ENCODE measurements at places on chromosomes 4 and X. TPM values are rescaled to one million over a fixed set of nuclear protein-coding genes. Genes with fewer than 3 reads are reported as not detected.

The DCX gene
- total RNA-seq = not detected

DNA sequence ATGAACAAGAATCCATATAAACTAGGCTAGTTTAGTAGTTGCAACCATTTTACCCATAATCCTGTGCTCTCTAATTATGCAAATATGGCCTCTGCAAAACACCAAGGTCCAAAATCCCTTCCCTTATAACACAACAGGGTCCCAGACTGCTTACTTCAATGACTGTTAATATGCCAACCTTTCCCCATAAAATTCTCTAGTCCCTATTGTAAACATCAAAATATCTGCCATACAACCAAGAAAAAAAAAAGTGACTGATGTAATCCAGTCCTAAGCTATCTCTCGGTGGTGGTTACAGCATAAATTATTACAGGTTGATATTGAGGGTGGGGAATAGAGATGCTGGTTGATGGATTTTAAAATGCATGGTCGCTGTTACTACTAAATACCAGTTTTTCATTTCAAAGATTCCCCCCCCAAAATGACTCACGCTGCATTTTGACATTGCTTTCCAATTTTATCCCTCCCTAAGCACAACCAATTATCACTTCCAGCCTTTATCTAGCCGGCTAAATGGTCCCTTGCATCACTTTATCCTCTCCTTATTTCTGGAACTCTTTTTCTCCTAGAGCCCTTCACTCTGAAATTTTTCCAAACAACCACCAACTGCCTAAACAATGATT is 44.8 kb downstream of the TSPAN5 start:
- no peak for DNase-seq

DNA sequence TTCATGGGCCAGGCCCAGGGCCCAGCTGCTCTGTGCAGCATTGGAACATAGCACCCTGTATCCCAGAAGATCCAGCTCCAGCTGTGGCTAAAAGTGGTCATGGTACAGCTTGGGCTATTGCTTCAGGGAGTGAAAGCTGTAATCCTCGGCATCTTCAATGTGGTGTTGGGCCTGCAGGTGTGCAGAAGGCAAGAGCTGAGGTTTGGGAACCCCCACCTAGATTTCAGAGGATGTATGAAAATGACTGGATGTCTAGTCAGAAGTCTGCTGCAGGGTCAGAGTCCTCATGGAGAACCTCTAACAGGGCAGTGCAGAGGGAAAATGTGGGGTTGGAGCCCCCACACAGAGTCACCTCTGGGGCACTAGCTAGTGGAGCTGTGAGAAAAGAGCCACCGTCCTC is 341.7 kb downstream of the PPP3CA start:
- DNase-seq = no peak

The EFHC2 gene
- total RNA-seq = 0.79 TPM

The NEXMIF gene
- 1.2 TPM for total RNA-seq

- DNase-seq = no peak
These were observed 101.5 kb upstream of the KLHL13 start for GRCh38 chrX:118218079-118218478.

DNA sequence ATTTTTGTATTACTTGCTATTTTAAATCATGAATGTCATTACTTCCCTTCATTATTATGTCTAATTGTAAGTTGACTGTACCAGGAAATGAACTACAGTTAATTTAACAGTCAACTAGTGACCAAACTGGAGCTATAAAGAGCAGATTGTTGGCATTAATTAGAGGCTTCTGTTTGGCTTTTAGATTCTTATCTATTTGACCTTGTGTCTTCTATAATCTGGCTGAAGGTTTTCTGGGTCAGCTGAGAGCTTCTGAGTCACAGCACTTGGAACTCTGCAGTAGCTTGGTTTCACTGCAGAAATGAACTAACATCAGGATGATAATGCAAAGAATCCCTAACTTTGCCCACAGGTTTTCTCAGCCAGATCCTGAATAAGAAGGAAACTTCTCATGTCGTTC is 169.2 kb upstream of the LEF1 start:
- no peak for DNase-seq

DNA sequence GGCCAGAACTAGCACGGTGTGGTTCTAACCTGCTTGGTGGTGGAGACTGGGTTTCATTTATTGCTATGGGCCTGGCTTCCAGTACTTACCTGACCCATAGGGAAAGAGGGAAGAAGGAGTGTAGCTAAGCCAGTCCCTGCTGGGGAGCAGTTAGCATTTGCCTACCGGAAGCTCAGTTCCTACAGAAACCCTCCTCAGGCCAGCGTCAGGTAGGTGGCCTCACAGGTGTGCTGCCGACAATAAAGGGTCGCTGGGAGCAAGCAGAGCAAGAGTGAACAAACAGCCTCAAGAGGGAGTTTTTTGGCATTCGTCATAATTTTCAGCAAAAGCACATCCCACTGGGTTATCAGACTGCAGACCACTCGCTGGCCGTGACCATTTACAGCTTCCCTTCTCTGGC is 740.6 kb upstream of the TENM3 start:
- DNase-seq = no peak

The CSAG3 gene
- 0.74 TPM for total RNA-seq

DNA sequence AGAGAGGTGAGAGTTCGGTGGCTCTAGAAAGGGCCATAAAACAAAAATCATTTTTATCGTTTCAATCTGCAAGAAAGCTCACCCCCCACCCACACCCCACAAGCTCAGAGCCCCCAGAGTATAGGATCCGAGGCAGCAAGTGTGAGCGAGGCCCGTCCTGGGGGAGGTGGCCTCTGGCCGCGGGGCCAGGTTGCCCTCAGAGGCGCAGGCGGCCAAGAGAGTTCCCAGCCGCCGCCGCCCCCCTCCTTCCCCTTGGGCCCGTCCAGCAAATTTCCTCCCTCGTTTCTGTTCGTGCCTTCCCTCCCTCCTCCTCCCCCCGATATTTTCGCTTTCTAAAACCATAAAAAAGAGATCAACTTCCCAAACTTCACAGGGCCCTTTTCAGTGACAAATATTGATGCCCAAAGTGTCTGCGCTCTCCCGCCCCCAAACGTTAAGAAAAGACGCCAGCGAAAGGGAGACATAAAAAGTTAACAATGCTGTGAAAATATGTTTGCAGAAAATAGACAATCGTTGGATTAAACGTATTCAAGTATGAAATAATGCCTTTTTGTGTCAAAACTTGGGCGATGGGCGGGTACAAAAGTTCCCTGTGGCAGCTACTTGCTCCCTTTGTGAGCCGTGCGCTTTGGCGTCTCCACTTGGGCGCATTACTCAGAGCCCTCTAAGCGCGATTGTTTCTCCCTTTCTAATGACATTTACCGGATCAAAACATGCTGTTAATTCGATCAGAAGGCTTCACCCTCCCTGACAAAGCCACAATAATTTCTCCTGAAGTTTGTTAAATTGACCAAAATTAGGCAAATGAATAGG is 1.1 kb upstream of the HELT start:
- no peak for DNase-seq

The ADGRL3 gene
- not detected for total RNA-seq

The ELMOD2 gene
- total RNA-seq = 14.8 TPM

- DNase-seq = no peak
These were observed 19.5 kb upstream of the ZNF41 start for GRCh38 chrX:47502316-47503125.

The FREM3 gene
- total RNA-seq = not detected

Data from activated naive CD4-positive, alpha-beta T cell treated with anti-CD3 and anti-CD28 coated beads for 36 hours (primary cell).